ENCODE measurements at places on chromosomes 1 and 21.
A peak's percentile ranks its signal among the peaks of the same experiment; 100 is the strongest.

DNA sequence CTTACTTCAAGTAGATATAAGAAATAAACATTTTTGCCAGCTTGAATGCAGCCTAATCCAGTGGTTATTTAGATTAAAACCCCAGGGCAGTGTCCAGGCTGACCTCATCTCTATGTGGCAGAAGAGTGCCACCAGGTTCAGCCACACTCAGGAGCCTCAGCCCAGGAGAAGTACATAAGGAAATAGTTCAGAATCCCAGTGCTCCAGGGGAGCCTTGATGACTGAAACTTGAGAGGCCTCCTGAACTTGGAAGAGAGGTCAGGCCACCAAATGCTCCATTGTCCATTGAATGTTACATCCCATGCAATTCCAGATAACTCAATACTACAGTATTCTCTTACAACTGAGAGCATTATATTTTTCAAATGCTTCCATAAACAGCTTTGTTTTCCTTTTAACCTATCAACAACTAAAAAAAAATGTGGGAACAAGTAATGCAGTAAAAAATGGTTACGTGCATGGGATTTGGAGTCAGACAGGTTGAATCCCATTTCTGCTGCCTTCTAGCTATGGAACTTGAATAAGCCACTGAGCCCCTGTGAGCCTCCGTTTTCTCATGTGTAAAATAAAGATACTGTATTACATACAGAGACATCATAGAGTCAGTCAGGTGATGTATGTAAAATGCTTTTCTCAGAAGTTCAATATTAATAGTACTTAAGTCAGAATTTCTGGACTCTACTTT is 248.0 kb downstream of the PLPP3 start:
- no peak for DNase-seq

DNA sequence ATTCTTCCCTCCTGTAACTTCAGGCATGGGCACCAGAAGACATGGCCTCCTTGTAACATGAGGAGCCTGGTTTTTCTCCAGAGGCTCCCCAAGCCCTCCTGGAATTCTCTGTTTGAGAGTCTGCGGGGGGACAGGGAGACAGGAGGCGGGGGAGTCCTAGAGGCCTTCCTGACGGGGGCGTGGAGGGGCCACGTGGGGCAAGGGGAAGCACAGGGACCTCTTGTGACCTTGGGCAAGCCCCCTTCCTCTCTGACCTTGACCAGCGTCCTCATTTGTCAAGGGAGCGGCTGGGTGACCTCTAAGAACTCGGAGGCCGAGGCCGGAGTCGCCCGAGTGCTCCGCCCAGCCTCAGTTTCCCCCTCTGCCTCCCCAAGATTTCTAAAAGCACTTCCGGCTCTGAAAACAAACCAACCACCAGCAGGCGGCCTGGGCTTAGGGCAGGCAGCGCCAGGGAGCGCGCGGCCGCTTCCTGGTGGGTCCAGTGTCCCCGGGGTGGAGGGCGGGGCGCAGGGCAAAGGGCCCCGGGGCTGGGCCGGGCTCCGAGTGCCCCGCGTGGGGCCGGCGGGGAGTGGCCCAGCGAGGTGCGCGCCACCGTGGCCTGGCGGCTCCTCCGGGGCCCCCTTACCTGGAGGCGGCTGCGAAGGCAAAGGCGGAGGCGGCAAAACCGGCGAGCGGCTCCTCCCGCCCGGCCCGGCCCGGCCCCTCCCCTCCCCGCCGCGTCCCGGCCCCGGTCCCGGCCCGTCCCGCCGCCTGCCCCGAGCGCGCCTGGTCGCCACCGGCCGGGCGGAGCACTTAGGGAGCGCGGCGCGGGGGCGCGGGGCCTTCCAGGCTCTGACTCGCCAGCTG is at the start of gene TMCO4:
TSS of gene TMCO4 (minus strand) at position 687 of the 846 bp plus-strand sequence. CDS start 19,158 bp downstream, outside the sequence.
- peak; percentile 67 for DNase-seq

DNA sequence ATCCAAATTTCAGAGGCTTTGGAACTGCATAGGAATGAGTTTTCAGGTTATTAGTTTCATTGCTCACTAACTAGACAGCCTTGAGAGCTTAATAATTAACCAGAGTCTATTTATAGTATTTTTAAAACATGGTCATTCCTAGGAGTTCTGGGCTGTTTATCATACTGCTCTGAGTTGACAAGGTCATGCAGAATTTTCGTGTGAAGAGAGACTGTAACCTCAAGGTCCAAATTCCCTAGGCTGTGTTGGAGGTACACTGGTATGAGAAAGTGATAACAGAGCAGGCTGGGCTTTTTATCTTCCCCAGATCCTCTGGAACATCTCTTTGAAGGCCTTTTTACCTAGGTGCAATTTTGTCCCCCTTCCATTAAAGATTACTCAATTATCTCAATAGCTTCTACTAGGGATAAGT is 736.3 kb downstream of the LTN1 start:
- DNase-seq, result peak; percentile 58

DNA sequence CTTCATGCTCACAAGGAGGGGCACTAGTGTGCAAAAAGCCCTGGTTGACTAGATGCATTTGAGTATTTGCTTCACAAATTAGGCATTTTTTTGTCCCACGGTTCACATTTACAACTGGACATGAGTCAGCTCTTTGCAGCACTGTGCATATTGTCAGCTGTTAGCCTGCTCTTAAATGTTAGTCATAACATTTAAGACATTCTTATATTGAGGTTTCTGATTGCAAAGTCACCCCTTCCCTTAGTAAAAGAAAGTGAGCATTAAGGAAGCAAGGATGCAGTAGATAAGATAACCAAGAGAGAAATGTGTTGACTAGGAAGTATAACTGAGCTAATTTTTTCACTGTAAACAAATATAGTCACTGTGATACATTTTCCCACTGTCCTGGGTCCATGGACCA is 132.6 kb upstream of the CTTNBP2NL start:
- peak; percentile 9 for DNase-seq

DNA sequence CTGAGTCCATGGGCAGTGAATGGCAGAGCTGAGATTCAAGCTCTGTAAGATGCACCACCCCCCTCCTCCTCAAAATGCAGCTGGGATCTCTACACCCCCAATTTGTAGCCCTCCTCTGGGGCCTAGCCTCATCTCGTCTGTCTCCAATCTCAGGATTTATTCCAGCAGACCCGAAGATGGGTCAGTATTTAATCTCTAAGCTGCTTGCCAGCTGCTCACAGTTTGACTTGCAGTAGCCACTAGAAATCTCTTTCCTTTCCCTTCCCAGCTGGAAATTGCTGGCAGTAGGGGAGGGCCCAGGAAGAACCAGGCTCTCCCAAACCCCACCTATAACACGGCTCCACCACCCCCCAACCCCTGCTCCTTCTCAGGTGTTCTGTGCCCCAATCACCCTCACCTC is 1.5 kb downstream of the LACTBL1 start:
- no peak for DNase-seq

GRCh38 chr1:178693366-178693765 is 31.7 kb upstream of the RALGPS2 start:
- no peak for DNase-seq

- DNase-seq, result peak; percentile 66
Measured at GRCh38 chr1:150165622-150166612, 16.2 kb downstream of the PLEKHO1 start.

DNA sequence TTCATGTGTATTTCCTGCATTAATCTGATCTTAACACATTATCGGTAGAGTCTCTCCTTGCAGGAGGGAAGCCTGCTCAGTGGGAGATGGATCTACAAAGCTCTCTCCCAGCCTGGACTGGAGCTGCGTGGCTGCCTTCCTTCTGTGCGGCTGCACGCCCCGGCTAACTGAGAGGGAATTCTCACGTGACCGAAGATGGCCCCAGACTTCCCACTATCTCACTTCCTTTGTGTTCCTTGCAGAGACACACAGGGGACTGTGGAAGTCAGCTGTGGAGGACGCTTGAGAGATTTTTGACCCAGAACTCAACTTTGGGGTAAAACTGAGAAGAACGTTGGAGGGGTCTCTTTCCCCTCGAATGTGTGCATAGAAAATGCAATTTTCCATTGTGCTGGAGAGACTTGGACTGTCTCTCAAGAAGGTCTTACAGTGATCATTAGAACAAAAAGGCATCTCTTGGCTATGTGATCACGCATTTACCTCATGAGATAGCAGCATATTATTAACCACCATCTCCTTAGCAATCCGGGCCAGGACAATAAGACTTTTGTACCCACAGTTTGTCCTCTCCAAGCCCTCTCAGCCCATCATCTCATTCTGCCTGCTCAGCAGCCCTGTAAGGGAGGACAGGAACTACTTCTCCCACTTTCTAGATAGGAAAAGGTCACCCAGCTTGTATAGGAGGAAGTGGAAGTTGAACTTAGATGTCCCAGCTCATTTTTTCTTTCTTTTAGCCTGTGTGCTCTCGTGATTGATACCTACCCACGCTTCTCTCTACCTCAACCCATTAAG is 49.3 kb upstream of the TARBP1 start:
- no peak for DNase-seq

DNA sequence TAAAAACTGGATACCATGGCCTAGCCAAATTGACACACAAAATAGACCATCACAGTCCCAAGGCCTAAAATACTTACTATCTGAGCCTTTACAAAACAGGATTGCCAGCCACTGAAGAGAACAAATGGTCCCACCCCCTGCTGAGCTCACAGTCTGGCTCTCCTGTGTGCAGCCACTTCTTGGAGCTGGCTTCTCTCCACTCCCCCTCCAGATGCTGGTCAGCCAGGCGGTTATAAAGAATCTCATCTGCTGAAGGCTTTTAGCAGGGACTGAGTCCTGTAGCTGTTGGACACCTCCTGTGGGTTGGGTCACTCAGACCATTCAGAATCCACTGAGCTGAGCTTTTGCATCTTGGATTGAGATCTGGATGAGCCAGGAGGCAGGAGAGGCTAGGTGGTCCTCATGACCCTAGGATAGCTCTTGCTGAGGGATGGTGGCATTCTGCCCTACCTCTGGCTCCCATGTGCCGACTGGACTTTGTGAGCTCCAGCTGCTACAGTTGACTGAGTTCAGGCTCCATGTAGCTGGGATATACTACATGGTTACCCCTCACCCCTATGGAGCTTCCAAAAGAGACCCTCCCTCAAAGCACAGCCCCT is 16.1 kb downstream of the OXCT2 start:
- DNase-seq, result no peak

DNA sequence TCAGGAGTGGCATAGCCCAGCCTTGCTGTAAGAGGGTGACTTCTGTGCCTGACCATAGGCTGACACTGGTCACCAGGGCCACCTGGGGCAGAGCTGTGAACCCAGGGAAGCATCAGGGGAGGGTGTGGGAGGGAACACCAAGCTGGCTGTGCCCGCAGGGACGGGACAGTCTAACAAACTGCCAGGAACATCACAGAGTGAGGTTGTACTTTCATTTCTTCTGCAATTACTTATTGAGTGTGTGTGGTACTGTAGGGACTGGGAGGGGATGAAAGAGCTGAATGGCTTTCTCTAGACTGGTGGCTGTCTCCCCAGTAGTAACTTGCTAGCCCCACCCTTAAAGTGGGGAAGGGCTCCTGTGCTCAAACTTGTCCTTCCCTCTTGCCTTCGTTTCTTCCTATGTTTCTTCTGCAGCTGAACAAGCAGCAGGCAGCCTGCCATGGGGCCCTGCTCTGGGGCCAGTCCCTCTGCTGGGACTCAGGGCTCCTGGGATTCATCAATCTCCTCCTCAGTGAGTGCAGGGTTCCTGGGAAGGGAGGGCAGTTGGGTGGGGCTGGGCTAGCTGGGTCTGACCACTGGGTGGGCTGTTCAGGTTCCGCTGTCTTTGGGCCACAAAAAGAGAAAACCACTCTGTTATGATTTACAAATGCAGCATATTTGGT is 39.7 kb upstream of the ETV3 start:
- DNase-seq, result no peak

DNA sequence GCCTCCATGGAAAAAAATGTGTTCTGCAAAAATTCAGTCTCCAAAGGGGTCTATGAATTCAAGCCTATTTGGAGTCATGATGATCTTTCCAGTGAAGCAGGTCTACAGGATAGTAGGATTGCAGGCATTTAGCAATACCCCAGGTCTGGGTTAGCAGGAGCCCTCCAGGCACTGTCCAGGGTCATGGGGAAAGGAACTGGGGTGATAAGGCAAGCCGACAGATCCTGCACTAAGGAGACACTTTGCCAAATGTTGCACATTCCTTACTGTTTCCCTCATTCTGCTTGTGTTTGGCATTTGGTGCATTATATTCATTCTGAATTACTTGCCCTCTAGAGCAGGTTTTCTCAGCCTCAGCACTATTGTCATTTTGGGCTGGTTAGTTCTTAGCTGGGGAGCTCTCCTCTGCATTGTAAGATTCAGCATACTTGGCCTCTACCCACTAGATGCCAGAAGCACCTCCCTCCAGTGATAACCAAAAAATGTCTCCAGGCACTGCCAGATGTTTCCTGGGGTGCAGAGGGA is 333.3 kb upstream of the PLXNA2 start:
- DNase-seq, result peak; percentile 40

GRCh38 chr1:59697150-59697800 is 117.5 kb upstream of the HOOK1 start:
- DNase-seq, result no peak

DNA sequence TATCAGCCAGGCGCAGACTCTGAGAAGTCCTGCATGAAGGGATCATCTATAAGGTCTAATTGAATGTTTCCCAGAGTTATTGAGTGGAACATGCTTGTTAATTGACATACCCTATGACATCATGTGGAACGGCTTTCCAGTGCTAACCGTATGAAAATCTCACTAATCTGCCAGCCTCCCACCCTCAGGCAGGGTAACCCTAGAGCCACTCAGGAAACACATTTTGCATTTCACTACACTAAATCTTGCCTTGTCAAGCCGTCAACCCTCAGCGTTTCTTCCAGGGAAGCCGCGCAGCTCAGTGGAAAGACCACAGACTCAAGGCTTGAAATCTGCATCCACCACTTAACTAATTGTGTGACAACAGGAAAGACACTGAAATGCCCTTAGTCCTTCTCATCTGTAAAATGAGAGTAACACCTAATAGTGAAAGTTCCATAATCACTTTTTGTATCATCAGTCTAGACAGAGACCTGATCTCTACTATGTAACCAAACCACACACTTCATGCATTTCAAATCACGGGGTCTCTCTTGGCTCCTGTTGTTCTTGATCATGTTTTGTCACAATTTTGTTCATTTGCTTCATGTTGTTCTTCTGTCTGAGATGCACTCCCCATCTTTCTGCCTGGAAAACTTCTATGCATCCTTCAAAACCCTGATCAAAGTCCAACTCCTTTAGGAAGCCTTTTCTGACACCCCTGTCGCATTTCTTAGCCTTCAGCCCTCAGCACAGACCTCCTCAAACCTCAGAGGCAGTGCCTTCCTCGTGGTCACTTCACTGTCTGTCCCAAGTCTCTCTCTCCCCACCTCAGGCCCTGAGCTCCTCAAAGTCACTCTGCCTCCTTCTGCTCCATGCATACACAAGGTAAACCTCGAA is 246.5 kb downstream of the TOMM20 start:
- no peak for DNase-seq

DNA sequence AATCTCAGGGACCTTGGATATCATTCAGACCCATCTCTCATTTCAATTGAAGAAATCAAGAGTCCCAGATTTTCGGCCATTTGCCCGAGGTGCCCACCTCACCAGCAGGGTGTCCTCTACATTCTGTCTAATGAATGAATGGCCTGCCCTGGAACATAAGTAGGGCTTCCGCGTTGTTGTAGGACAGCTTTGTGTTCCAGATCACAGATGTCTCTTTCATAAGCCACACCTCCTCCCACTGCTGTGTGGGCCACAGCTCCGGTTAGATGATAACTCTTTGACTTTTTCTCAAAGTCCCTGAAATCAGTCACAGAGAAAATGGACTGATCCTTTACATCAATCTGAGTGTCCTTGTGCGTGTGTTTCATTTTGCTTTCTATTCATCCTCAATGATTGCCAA is 144.4 kb downstream of the RGS7 start:
- no peak for DNase-seq

All from EL (cell line).